ENCODE measurements at places on chromosomes 3 and 15.

GRCh38 chr15:40990080-40990479 is 36.8 kb downstream of the CHAC1 start:
- DNase-seq, result no peak

DNA sequence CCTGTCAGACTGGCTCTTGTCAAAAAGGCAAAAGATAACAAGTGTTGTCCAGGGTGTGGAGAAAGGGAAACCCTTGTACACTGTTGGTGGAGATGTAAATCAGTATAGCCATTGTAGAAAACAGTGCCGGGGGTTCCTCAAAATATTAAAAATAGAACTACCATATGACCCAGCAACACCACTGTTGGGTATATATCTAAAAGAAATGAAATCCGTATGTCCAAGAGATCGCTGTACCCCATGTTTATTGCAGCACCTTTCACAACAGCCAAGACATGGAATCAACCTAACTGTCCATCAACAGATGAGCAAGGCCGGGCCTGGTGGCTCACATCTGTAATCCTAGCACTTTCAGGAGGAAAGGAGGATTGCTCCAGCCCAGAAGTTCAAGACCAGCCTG is 6.2 kb downstream of the CYFIP1 start:
- no peak for DNase-seq

DNA sequence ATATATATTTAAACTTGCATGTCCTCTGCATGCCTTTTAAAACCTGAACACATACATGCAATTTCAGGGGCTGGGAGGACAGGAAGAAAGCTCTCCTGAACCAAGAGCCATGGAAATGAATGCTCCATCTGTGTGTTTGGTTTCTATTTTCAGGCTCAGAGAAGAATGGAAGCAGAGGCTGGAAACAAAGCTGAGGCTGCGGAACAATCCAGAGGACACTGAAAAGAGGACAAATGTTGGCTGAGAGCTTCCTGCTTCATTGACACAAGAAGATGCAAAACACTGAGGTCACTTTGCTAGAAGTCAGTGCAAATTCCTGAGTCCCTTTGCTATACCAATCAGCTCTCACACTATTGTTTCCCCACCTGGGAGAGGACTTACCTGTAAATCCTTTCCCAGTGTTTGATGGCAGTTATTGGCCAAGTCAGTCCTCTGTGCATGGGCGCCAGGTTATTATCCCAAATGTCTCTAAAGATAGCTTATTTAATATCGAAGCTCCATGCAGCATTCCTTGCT is 12.7 kb downstream of the FAM240A start:
- DNase-seq, result no peak

- DNase-seq, result no peak
Measured at GRCh38 chr3:166522017-166522416, 684.8 kb upstream of the BCHE start.

DNA sequence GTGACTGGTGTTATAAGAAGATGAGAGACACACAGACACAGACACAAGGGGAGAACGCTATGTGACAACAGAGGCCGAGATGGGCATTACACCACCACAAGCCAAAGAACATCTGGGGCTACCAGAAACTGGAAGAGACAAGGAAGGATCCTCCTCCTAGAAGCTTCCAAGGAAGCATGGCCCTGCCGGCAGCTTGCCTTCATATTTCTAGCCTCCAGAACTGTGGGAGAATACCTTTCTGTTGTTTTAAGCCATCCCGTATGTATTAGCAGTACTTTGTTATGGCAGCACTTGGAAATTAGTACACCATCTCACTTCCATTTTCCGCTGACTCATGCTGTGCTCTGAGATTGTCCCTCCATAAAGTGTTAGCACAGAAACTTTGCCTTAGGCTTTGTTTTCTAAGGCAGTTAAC is 38.7 kb upstream of the CA12 start:
- no peak for DNase-seq

DNA sequence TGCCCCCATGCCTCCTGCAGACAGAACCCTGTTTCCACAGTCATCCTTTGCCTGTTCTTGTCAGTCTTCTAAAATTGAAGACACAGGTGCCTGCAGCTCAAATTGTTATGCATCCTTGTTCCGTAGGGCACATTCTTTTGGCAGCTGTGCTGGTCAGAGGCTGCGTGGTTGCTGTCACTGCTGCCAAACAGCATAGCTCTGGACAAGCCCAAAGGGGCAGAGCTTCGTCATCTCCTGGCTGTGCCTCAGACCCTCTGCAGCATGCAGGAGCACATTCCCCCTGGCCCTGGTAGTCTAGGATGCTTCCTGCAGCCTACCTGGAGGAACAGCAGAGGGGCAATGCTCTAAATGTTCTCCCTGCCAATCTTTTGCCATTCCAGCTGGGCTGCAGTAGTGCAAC is 2.1 kb upstream of the FBXL22 start:
- DNase-seq, result no peak
